NCI-H2081 (cell line): ENCODE measurements at places on chromosomes 12 and 14.

GRCh38 chr12:89653-90052, 23.1 kb downstream of the IQSEC3 start:
- no peak for DNase-seq

GRCh38 chr12:121089031-121089812, 43.5 kb upstream of the P2RX7 start:
- DNase-seq, result no peak

DNA sequence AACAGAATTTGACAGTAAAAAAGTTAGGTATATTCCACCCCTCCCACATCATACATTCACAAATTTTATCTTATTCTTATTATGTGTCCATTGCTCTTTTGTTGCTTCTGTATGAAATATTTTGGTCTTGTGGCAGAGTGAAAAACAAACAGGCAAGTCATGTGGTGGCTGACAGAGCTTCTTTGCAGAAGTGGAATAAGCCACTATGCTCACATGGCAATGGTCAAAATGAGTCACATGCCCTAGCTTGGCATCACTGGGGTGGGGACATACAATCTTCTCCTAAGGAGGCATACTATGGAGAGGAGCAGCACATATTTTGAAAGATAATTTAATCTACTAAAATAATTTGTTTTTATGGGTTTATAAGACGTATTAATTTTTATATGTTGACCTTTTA, 27.7 kb upstream of the CMA1 start:
- DNase-seq, result no peak

- DNase-seq, result no peak
These were observed 54.7 kb downstream of the PPM1A start for GRCh38 chr14:60303745-60304144.

DNA sequence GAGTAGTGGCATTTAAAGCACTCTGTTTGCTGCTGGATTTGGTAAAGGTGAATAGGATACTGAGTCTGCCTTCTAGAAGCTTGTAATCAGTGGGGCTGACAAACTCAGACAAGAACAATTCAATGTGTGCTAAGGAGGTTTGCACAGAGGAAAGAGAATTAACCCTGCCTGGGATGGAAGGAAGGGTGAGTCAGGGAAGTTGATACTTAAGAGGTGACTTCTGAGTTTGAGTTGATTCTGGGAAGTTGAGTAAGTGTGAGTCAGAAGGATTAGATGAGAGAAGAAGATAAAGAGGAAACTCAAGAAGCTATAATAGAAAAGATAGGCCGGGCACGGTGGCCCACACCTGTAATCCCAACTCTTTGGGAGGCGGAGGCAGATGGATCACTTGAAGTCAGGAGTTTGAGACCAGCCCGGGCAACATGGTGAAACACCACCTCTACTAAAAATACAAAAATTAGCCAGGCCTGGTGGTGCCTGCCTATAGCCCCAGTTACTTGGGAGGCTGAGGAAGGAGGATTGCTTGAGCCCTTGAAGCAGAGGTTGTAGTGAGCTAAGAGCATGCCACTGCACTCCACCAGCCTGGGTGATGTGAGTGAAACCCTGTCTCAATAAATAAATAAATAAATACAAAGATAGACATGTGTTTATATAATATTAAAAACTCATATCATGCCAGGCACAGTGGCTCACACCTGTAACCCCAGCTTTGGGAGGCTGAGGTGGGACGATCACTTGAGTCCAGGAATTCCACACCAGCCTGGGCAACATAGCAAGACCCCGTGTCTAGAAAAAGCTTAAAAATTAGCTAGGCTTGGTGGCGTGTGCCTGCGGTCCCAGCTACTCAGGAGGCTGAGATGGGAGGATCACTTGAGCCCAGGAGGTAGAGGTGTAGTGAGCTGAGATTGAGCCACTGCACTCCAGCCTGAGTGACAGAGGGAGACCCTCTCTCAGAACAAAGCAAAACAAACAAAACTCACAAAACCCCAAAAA, 126.8 kb upstream of the CPM start:
- DNase-seq, result no peak

DNA sequence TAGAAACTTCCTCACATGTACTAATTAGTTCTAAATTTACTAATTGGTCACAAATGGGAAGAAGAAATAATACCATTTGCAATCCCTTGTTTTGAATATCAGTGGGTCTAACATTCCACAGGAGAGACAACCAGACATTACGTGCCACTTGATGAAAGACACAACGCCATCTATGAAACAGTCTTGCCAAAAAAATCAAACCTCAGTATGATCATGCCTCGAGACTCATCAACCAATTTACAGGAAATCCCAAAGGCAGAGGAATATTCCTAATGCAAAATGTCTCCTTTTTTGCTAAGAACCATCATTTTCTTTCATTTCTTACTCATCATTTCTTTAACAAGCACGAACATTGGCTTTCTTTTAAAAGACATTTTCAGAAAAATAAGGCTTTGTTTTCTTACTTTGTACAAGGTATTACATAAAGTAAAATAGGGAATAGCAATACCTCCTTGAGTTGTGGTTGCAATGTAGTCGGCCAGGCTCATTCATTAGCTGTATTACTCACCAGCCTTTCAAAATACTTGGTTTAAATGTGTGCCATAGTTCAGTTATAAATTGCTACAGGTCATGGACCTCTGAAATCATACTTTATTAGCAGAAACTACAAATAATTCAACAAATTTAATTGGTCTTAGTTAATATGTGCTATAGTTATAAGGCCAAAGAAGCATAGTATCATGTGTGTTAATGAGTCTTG, 436.2 kb upstream of the FLRT2 start:
- DNase-seq, result no peak

DNA sequence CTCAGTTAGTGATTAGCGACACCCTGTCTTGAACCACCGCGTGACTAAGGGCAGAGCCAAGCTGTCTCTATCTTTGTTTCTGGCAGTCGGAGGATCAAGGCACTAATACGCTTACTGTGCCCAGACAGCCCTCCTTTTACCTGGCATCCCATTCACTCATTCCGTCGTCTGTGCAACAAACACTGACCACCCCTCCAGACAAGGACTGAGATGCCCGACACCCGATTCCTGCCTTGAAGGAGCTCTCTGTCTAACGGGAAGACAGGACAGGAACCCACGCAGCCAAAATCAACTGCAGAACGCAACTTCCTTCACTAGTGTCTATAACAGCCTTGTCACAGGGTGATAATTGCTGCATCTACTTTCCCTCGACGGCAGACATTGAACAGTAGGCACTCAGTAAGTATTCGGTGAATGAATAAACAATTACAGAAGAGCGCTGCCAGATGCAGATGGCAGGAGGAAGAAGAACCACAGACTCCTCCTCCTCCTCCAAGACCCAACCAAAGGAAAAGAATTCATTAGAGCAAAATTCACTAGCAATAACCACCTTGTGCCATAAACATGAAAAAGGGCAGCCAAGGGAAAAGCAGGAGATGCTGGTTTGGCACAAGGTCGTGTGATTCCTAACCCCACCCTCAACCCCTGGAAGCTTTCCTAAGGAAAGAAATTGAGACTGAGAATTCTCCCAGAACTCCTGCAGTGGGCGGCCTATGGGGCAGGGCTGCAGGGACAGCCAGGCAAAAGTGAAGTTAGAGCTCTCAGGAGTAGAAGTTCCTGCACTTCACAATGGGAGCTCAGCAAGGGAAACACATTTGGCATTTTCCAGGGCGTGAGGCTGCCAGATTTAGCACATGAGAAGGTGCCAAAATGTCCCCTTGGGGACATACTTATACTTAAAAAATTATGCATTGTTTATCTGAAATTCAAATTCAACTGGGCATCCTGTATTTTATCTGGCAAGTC, 186.6 kb upstream of the DIO3 start:
- DNase-seq, result no peak

DNA sequence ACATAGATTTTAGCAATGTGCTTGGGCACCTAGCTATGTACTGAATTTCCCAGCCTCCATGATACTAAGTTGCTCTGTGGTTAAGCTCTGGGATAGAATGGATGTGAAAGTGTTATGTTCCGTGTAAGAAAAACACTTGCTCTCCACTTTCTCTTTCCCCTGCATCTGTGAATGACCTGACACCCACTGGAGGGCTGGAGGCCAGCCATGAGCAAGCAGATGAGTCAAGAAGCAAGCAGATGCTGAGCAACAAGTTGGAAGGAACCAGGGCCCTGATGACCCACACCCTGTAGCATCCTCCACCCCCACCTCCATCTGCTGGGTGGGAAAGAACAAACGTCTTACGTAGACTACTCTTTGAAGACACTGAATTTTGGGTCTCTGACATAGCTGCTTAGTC, 56.6 kb downstream of the EID3 start:
- no peak for DNase-seq

DNA sequence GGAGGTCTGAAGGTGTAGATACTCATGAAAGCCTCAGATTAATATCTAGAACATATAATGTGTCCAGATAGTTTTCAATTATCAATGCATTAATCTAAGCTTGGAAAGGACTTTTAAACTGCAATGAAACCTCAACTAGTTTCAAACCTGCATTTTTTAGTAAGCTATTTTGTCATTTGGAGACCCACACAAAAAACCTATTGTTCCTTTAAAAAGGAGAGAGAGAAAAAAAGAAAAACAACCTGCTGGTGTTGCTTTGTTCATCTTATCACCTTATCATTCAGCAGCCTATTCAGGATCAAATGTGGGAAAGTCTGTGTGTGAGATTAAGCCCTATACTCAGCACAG, 215.7 kb upstream of the PLEKHG7 start:
- DNase-seq, result no peak

DNA sequence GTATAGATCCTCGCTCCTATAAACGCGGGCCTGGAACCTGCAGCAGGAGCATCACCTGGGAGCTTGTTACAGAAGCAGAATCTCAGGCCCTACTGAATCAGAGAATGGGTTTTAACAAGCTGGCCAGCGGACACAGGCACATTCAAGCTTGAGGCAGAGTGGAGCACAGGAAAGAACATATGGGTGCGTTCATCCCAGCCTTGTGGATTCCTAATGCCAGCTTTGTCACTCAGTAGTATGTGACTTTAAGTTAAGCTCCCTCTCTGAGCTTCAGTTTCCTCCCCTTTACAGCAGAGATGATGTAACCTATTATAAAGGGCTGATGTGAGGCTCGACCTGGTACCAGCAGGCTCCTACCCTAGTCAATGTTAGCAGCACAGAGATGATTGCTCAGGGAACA, 204.9 kb downstream of the ZFP36L1 start:
- DNase-seq, result no peak

DNA sequence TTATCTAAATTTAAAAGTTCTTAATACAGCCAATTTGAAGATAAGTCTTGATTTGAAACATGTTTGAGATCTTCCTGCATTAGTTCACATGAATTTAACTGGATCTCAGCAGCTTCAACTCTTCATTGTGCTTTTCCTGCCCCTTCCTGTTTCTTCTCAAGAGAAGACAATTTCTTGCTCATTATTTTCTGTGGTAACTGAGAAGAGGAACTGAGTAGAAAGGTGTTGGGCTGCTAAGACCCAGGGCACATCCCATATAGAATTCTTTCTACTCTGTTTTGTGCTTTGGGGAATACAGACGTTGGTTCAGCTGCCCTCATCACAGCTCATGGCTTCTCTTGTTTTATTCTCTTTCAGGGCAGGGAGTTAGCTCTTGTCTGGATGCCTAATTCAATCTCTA, 110.2 kb downstream of the SNAPC1 start:
- no peak for DNase-seq

DNA sequence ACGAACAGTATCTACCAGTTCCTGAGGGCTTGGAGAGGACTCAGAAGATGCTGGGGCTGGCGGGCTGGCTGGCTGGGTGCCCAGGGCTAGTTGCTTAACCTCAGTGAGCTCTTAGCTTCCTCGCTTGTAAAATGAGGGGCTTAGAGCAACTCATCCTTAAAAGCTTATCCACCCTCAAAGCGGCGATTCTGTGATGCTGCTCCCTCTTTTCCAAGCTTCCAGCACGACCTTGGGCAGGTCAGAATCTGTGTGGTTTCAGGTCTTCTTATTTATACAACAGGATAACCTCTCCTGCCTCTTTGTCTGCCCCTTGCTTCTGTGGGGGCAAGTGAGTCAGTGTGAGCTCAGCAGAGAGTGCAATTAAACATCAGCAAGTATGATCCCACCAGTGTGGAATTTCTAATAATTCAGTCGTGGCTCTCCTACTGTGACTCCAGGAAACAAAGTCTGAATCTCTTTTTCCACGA, 281.8 kb downstream of the KSR2 start:
- DNase-seq, result no peak

- no peak for DNase-seq
These were observed 2.8 kb upstream of the PLEKHH1 start for GRCh38 chr14:67529947-67530935.

- no peak for DNase-seq
These were observed 17.4 kb upstream of the ZDHHC17 start for GRCh38 chr12:76746516-76746915.

GRCh38 chr14:70971560-70971959, 64.3 kb downstream of the PCNX1 start:
- DNase-seq, result no peak

GRCh38 chr12:52534482-52534881, 14.3 kb upstream of the KRT5 start:
- no peak for DNase-seq

GRCh38 chr14:92568621-92569479, 55.3 kb downstream of the RIN3 start:
- no peak for DNase-seq

- DNase-seq, result no peak
These were observed 16.0 kb downstream of the FOXN4 start for GRCh38 chr12:109293106-109293505.

DNA sequence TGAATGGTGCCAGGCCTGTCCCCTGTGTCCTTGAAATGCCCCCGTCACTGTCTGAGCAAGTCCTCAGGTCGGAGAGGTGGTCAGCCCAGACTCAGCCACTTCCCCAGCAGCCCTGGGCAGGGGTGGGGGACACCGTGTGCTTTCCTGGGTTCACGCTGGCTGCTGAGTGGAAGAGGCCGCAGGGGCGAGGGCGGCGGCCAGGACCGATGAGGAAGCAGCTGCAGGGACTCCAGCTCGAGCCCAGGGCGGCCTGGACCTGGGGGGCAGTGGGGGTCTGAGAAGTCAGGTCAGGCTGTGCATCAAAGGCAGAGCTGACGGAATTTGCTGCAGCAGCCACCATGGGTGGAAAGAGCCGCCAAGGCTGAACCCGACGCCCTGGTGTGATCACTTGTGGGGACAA, 28.4 kb downstream of the NOC4L start:
- DNase-seq, result no peak
